ENCODE measurements at places on chromosomes 3 and 15.

GRCh38 chr3:177689869-177690268 lies 492.6 kb upstream of the TBL1XR1 start:
- DNase-seq = no peak

DNA sequence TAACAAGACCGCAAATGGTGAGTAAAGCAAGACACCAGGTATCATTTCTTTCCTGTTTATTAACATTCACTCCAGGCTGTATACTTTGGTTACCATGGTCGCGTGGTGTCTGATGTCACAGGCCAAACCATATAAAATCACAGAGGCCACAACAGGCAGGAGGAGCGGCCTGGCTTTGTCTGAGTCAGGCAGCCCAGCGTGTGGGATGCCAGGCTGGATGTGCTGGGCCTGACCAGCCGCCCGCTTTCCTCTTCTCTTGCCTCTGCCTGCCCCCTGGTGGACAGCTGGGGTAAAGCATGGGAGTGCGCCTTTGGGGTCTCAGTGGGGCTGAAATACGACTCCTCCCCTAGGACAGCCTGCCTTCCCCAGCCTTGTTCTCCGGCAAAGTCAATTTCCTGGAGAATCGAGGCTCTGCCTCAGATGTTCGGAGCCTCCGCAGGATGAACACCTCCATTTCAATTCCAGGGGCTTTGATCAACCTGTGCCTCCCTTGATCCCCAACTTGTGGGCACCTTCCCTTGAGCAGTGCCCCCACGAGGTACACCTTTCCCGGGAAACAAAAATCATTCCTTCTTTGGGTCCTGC lies 78.2 kb downstream of the CCNL1 start:
- peak; percentile 82 for DNase-seq

GRCh38 chr3:171420667-171421066 lies 39.5 kb downstream of the TNIK start:
- DNase-seq = no peak

- DNase-seq = no peak
These were observed 69.5 kb downstream of the CSNK1G1 start for GRCh38 chr15:64286473-64286872.

GRCh38 chr3:30435861-30436331 lies 170.5 kb upstream of the TGFBR2 start:
- DNase-seq = no peak

- DNase-seq = no peak
These were observed 245.0 kb downstream of the ZMAT3 start for GRCh38 chr3:178826435-178827123.

GRCh38 chr15:99385865-99386264 lies 134.6 kb downstream of the LRRC28 start:
- no peak for DNase-seq

DNA sequence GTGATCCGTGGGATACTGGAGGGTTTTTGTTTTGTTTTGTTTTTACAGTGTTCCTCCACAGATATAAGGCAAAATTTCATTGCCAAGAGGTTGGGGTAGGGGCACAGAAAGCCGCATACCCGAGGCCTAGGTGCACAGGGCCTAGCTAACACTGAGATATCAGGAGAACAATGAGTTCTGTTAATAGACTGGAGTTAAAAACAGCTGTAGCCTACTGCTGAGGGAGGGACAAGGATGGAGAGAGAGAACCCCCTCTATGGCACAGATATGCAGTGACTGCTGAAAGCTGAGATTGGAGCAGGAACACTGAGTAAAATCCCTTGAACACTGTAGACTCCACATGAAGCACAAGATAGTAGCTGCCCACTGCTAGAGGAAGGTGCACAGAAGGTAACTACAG lies 53.1 kb upstream of the MAP3K13 start:
- no peak for DNase-seq

GRCh38 chr3:42273361-42273760 lies 7.4 kb upstream of the CCK start:
- no peak for DNase-seq

DNA sequence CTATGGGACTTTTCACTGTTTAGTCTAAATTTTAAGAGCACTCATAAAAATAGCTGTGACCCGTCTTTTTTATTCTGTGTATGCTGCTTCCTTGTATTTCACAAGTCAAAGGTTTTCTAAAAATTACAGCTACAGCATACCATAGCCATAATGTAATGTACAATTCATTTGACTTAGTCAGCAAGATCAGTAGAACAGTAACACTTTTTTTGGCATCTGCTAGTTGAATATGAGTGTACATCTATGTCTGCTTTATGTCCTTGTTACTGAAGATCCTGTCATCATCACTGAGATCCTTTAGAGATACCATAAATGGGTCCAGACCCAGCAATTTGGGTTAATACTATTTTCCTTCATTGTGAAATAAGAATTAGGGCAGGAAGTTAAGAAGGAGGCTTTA lies 42.2 kb downstream of the CMSS1 start:
- DNase-seq = no peak

GRCh38 chr3:194584866-194585265 lies 48.4 kb downstream of the TMEM44 start:
- no peak for DNase-seq

- no peak for DNase-seq
These were observed 150.5 kb downstream of the CFAP20DC start for GRCh38 chr3:58899159-58899952.

GRCh38 chr3:161333696-161334095 lies 37.6 kb downstream of the SPTSSB start:
- DNase-seq = no peak

GRCh38 chr3:124631727-124632126 lies 98.5 kb upstream of the UMPS start:
- DNase-seq = no peak

GRCh38 chr3:71984843-71985613 lies 200.1 kb upstream of the PROK2 start:
- DNase-seq = no peak

DNA sequence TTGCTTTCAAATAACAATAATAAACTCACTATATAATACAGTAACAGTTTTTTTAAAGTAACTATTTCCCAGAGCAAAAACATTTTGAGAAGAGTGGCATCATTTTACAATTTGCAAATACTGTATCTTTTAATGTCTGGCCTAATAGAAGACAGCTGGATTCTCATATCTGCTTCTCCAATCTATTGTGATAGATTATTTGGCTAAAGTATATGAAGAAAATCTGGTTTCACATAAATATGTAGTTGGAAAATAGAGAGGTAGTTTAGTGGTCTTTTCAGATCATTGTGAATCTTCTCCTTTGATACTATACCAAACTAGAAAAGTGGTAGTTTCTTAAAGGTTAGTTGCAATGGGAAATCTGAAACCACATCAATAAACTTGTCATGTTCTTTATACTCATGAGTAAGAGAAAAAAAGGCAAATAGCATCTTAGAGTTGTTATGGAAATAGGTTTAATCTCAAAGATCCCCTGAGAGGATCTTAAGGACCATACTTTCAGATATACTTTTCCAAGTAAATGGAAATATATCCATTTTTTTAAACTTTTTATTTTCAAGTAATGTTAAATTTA lies 124.8 kb upstream of the NR2E3 start:
- DNase-seq = no peak

DNA sequence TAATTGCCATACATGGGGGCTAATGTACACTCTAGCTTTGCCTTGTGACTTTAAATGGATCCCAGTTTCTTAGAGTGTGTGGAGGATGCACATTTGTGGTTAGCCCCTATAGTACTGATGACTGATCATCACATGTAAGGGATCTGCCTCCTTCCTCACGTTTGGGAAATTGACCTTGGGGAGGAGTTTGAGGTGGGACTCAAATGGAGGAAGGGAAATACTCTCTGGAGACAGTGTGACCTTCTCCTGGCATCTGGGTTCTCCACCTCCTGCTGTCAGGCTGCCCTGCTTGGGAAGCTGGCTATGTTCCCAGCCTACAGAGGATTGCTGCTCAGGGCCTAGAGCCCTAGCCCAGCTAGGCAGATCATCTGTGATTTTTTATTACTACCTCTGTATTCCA lies 48.7 kb downstream of the PPM1L start:
- DNase-seq = no peak

GRCh38 chr3:151684094-151684493 lies 49.6 kb upstream of the AADACL2 start:
- DNase-seq = no peak

DNA sequence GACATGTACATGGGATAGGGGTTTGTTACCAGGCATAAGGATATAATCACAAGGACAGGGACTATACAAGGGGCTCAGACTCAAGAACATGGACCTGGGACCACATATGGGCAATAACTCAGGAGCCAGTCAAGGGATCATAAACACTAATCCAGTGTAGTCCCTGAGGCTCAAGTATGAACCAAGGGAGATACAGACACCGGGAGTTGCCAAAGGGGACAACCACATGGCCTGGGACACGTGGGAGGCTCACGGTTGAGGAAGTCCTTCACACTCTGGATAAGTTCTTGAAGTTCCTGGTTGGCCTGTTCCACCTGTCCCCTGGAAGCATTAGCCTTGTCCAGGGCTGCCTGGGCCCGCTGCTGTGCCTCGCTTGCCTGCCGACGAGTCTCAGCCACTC lies 1.8 kb upstream of the USP19 start:
- DNase-seq = no peak

GRCh38 chr15:34366271-34367065 lies 528 bp downstream of the LPCAT4 start:
- no peak for DNase-seq

GRCh38 chr3:184524981-184525336 lies 36.6 kb upstream of the EPHB3 start:
- DNase-seq = no peak

GRCh38 chr15:70165716-70166284 lies 68.1 kb upstream of the TLE3 start:
- DNase-seq = no peak

DNA sequence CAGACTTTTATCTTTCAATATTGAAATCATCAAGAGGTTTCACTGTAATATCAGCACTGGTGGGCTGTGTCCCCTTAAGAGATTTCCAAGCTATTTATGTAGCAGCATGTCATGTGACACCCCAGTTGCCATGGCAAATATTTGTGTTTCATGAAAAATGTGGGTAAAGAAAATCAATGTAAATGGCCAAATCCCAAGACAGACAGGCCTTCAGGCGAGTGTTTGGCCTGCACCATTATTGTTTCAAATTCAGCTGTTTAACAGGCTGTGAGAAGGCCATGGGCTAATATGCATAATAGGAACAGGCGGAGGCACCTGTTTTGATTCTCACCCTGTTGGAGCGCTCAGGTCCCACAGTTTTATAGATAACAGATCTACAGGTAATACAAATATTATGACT lies 104.2 kb downstream of the IQCH start:
- no peak for DNase-seq

DNA sequence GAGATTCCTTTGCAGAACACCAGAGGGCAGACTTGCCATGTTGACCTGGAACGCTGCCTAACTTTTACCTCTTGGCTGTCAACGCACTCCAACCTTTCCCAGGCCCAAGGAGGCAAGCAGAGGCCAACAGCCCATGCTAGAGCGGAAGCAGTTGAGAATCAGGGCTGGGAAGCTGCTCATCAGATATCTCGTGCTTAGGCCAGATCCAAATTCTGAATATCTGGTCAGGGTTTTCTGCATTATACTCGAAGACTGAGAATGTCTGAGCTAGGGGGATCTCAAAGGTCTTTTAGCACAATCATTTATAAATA lies 2.5 kb downstream of the XIRP1 start:
- peak; percentile 28 for DNase-seq

- no peak for DNase-seq
These were observed 49.5 kb downstream of the NUP210 start for GRCh38 chr3:13370609-13371008.

Measured in stimulated activated CD8-positive, alpha-beta memory T cell treated with anti-CD3 and anti-CD28 coated beads, Interleukin-4, amount 100 ng/mL, for 1 hour (primary cell).